WTC11 (cell line): ENCODE measurements at places on chromosomes 7 and 10. TPM values are rescaled to one million over a fixed set of nuclear protein-coding genes. Genes with fewer than 3 reads are reported as not detected.

The H2BK1 gene
- total RNA-seq = 0.87 TPM in 1 of 3 replicates, not detected in the others

The TMEM236 gene
- total RNA-seq = 0.04 TPM in 1 of 3 replicates, not detected in the others

The ADAM22 gene
- 12.4 to 14.5 TPM (median 14.5 TPM) in 3 replicates for total RNA-seq

The PALD1 gene
- 36.1 to 43.6 TPM (median 38.5 TPM) in 3 replicates for total RNA-seq

The KCND2 gene
- total RNA-seq = 4.6 to 6.7 TPM (median 6.2 TPM) in 3 replicates

The RGR gene
- not detected in 3 replicates for total RNA-seq

The IDE gene
- total RNA-seq = 44.0 to 50.5 TPM (median 45.2 TPM) in 3 replicates

The JCAD gene
- 1.7 to 2.2 TPM (median 1.8 TPM) in 3 replicates for total RNA-seq

The LLCFC1 gene
- not detected in 3 replicates for total RNA-seq

The CUBN gene
- total RNA-seq = 0.18 to 0.46 TPM (median 0.27 TPM) in 3 replicates

DNA sequence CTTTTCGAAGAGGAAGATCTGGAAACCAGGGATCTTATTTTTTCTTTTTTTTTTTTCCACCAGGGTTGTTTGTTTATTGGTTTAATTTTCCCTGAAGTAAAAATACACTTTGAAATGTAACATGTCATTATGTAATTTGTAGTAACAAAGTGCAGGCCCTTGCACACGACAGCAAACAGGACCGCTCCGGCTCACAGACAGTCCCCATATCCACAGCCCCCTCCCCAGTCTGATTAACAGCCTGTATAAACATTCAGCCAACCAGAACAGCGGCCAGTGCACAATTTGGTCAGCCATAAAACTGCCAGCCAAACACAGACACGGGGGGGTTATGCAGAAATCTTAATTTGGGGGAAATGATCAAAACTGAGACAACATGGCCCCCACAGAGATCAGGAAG lies 431.6 kb upstream of the NPVF start:
- DNase-seq = no peak

- no peak for DNase-seq
These were observed 22.2 kb downstream of the ZDHHC16 start for GRCh38 chr10:97468162-97468561.

DNA sequence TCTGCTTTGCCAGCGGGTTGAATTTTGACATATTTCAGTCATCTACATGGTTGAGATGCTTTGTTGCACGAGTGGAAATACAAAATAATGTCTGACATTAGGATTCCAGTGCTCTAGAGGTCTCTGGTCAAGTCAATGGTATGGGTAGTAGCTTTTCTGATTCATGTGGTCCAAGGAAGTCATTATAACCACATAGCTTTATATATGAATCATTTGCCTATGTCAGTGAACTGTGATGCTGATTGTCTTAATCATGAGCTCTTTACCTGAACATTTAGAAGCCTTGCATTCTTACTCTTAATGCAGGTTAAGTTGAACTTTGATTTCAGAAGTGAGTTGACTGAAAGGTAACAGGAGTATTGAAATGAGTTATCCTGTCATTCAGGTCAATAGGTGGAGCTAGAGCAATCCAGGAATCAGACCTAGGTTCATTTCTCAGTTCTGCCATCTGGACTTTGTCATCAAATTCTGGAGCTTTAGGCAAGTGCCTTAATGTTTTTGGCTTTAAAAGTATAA lies 3.3 kb downstream of the MAPK8 start:
- DNase-seq = no peak

GRCh38 chr7:26594553-26594952 lies 269.8 kb downstream of the SKAP2 start:
- no peak for DNase-seq

DNA sequence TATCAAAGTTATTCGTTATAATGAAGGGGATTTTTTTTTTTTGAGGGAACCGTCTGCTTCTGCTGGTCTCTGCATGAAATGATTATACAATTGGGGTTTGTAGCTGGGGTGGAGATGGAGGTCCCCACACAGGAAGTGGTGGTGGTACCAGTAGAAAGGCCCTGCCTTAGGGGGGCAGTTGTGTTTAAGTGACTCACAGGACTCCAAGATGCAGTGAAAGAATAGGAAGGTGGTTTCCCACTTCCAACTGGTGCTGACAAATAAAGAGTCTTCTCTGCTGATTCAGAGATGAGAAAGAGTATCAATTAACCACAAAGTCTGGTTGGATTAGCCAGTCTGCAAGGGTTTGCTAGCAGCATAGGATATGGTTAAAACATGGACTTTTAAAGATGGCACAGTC lies 376.0 kb downstream of the SORCS3 start:
- no peak for DNase-seq

DNA sequence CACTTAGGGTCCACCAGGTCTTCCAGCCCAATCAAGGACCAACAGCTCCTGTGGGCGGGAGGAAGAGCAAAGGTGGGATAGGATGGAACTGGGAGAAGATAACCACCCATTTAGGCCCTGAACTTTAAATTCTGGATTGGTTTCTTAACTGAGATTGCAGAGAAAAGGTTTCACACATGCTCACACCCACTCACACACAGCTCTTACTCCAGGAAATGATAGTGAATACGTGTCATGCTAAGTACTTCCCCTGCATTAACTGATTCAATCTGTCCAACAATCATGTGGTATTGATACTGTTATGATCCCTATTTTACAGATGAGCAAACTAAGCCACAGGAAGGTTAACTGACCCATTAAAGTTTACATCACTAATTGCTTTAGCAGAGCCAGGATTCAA lies 4.6 kb upstream of the CYP3A4 start:
- no peak for DNase-seq

DNA sequence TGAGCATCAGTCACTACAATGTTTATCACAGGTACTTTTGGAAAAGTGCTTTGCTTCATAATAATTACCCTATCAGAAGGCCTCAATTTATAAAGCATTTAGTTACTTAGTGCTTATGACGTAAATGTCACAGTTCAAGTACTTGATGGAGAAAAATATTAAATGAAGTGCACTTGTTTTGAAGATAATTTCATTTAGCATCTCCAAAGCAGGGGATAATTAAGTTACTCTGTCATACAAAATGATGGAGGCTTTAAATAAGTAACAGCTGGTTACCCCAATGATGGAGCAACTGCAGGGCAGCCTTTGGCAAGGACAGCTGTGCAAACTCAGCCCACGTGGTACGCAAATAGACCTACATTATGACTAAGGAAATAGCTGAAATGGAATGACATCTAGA lies 768.8 kb downstream of the GRM8 start:
- no peak for DNase-seq

- peak; percentile 31 for DNase-seq
These were observed 961 bp downstream of the SCRN1 start for GRCh38 chr7:29988424-29989256.

- DNase-seq = no peak
These were observed 123.5 kb downstream of the KMT2C start for GRCh38 chr7:152312316-152312715.

DNA sequence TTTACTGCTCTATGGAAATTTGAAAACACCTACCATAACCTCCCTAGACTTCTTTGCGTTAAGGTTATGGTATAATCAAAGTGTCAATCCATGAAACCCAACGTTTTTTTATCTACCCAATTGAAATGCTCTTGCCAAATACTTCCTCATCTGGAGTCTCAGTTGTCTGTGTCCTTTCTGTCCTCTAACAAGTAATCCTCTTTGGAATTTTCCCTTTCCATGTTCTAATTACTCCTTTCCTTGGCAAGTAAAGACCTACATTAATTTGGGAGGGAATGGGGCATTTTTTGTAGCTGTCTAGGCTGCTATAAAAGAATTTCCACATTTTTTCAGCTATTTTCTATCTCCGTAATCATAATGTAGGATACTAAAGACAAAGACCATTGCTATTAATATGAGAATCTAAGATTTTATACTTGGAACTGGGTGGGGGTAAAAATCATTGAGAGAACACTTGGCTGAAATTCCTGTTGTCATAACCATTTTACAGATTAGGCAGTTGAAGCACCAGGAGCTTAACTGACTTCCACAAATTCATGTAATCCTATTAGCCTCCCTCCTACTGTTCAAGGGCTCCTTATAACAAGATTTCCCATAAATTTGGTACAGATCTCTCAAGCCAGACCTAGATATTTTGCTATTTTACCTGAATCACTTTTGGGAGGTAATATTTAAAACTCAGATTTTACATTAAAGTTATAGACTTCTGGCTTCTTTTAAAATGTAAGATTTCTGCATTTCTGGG lies 1307.6 kb downstream of the XPNPEP1 start:
- DNase-seq = no peak

GRCh38 chr7:31432836-31433340 lies 81.0 kb upstream of the ITPRID1 start:
- no peak for DNase-seq

- DNase-seq = no peak
These were observed 1.2 kb upstream of the VGF start for GRCh38 chr7:101166648-101166908.

DNA sequence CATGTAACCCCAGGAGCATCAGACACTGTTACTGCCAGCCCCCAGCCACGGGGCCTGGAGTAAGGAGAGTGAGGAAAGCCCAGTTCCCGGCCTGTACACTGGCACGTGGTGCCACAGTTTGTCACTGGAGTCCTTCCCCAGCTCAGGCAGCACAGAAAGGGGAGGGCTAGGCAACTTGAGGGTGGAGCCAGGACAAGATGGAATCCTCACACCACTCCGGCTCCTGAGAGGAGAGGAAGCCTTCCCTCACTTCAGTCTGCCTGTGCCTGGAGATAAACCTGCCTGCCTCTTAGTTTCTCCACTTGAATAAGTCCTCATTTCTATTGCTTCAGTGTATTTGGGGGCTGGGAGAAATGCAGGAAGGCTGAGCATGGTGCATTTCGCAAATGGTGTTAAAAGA lies 176.0 kb downstream of the KIAA1217 start:
- DNase-seq = no peak

DNA sequence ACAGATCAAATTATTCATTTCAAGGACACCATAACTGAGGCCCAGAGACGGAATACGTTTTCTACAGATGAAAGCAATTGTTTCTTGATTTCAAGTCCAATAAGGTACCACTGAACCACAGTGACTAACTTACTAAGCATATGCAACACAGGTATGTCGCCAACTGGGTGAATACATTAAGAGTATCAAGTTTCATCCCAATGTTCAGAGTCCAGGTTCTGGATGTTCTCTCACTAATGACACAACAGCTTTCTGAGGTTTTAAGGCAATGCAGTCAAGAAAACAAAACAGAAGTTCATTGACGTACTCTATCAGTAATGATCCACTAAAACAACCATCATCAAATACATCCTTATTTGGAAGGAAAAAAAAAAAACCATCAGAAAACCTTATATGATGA lies 35.8 kb downstream of the NSUN6 start:
- DNase-seq = no peak
